ENCODE measurements at places on chromosomes 6 and 20.

DNA sequence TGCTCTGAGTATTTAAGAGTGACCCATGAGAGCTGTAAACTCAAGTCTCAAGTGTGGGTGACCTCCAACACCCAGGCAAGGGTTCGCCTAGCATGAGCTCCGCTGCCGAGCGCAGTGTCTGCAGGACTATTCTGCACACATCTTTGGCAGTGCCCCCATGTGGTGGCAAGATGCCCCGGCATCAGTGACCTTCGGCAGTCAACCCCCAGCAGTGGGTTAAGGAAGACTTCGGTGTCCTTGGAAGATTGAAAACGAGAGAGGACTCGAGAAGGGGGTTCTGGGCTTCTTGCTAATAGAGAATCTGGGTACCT is 43.1 kb downstream of the RBM38 start:
- DNase-seq: no peak

GRCh38 chr6:143501851-143502250 is 9.7 kb downstream of the FUCA2 start:
- no peak for DNase-seq

DNA sequence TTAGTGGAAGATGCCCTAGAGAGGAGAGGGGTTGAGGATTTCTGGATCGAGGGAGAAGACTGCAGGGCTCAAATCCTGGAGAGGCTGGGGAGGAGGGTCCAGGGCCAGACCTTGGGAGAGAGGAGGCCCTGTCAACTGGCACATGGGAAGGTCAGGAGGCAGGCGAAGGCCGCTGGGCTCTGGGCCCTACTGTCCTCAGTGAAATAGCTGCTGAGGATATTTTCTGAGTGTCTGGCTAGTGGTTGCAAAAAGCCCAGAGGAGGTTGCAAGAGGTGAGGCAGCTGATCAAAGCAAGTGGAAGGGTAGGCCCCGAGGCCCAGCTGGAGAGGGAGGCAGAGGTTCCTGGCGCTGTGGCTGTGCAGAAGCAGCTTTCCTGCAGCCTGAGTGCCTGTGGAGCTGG is 103.4 kb upstream of the MLN start:
- DNase-seq: no peak

DNA sequence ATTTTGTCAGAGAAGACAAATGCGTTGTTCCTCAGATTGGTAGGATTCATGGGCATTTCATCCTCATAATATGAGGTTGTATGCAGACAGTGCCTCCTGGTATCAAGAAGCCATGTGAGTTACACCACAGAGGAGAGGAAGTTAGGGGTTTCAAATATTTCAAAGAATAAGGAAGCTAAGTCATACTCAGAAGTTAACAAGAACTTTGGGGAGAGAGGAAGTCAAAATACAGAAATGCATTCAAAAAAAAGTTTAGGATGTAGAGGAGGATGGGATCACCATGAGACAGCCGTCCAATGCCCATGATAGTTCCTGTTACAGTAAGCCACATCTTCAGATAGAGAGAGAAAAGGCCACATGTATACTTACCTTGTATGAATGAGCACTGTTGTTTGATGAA is 22.3 kb downstream of the HLA-DOB start:
- no peak for DNase-seq

DNA sequence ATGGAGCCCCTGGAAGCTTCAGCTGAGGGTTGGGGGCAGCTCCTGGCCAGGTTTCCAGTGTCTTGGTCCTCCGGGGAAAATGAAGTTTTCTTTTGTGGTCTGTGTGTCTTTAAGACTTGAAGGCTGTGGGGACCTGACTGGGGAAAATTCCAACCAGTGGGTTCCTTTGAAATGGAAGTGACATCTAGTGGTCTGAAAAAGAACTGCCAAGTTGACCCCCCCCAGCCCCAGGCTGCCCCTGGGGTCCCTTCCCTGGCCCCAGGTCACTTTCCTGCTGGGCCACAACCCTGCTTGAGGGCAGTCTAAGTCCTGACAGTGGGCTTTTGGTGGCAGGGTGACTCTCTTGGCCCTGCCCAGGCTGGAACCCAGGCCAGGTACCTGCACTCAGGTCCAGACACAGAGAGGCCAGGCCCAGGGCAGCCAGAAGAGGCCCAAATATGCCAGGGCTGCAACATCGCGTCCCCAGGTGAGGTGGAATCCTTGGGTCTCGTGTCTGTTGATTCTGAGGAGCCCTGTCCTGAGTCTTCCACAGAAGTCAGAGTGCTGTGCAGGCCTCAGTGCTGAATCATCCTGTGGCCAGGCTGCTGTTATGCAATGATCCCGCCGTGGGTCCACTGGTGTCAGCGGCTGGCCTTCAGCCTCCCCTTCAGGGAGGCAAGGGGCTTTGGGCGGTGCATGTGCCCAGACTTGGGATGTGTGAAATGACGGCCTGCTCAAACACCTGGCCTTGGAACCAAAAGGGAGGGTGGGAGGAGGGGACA is 68.4 kb downstream of the VEGFA start:
- no peak for DNase-seq

DNA sequence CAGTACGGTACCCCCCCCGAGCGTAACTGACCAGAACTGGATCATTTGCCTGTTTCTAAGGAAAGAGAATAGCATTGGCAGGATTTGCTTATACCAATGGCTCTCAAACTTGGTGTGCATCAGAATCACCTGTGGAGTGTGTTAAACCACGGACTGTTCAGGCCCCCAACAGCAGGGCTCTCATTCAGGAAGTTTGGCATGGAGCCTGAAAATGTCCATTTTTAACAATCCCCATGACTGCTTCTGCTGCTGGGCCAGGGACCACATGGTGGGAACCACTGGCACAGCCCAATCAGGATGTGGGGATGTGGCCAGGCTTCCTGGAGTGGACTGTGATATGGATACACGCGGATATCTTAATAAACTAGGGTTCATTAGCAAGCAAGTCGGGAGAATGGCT is 53.9 kb downstream of the GTF2H5 start:
- DNase-seq: no peak

DNA sequence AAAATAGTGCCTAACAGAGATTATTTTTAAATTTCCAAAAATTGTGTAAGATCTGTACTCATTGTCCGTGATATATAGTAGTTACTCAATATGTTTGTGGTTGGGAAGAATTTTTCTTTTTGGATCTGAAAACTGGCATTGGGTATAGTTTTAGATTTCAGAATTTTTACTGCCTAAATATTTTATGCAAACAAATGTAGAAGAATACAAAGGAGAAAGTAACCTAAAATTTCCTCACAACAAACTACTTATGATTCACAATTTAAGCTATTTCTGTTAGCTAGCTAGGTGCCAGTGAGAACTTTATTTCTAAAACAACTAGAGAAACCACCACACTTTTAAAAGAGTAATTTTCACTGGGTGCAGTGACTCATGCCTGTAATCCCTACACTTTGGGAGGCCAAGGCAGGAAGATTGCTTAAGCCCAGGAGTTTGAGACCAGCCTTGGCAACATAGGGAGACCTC is 38.8 kb downstream of the SESN1 start:
- DNase-seq: no peak
